Foreskin keratinocyte (primary cell): ENCODE measurements at places on chromosomes 2 and 18. TPM values are rescaled to one million over a fixed set of nuclear protein-coding genes. Genes with fewer than 3 reads are reported as not detected.

GRCh38 chr18:76569644-76570419 lies 74.8 kb upstream of the ZNF516 start:
- no peak for DNase-seq

The ZNF397 gene
- 10.2 and 11.2 TPM in 2 replicates for total RNA-seq

GRCh38 chr2:237448626-237449025 lies 34.7 kb upstream of the COL6A3 start:
- DNase-seq, result no peak

The TIA1 gene
- 44.4 and 45.2 TPM in 2 replicates for total RNA-seq

The BAZ2B gene
- total RNA-seq, result 28.5 and 33.8 TPM in 2 replicates
